B cell (primary cell): ENCODE measurements at places on chromosomes 11 and 22. TPM values are rescaled to one million over a fixed set of nuclear protein-coding genes. Genes with fewer than 3 reads are reported as not detected.

Gene UBQLN3
- total RNA-seq = 0.46 and 0.59 TPM in 2 replicates

Gene SLC5A12
- not detected in 2 replicates for total RNA-seq

Gene MMP27
- total RNA-seq = not detected in 2 replicates

Gene TSPO
- 54.9 and 56.2 TPM in 2 replicates for total RNA-seq

Gene OAF
- total RNA-seq = 0.92 and 1.3 TPM in 2 replicates

Gene CD3G
- 0.34 TPM in 2 replicates for total RNA-seq

Gene PRR5L
- total RNA-seq = 3.5 and 4.0 TPM in 2 replicates

Gene PIWIL4
- 0.67 and 1.00 TPM in 2 replicates for total RNA-seq

Gene POU2AF3
- 0.85 and 2.1 TPM in 2 replicates for total RNA-seq

Gene SAA4
- total RNA-seq = not detected in 2 replicates

Gene RAG2
- total RNA-seq = not detected in 2 replicates

Gene SESN3
- total RNA-seq = 519 and 537 TPM in 2 replicates

Gene B4GALNT4
- total RNA-seq = not detected in 2 replicates

Gene PATE2
- not detected in 2 replicates for total RNA-seq

Gene GAL3ST1
- total RNA-seq = 0.46 TPM in 1 of 2 replicates, not detected in the other

Gene OR10A2
- not detected in 2 replicates for total RNA-seq

Gene TESMIN
- 4.3 and 4.6 TPM in 2 replicates for total RNA-seq

Gene CAVIN3
- total RNA-seq = not detected in 2 replicates

Gene SOX10
- total RNA-seq = not detected in 2 replicates

Gene C11orf86
- total RNA-seq = not detected in 2 replicates

Gene FAM168A
- total RNA-seq = 23.3 and 26.8 TPM in 2 replicates

Gene PRRG4
- total RNA-seq = 0.07 TPM in 1 of 2 replicates, not detected in the other

Gene SORL1
- 396 and 414 TPM in 2 replicates for total RNA-seq

Gene ATP6V1E1
- total RNA-seq = 82.6 and 82.9 TPM in 2 replicates

Gene RTN4R
- 0.42 and 0.51 TPM in 2 replicates for total RNA-seq

Gene NCAM1
- 0.32 and 0.37 TPM in 2 replicates for total RNA-seq

Gene RIMBP3B
- total RNA-seq = 0.49 and 1.6 TPM in 2 replicates
